RCC 7860 (cell line): ENCODE measurements at places on chromosomes 1 and 21.
A peak's percentile ranks its signal among the peaks of the same experiment; 100 is the strongest.

GRCh38 chr1:247054992-247055415 is 23.6 kb downstream of the ZNF670 start:
- DNase-seq, result no peak

- DNase-seq, result no peak
These were observed 106.5 kb upstream of the RAB3GAP2 start for GRCh38 chr1:220378571-220379302.

DNA sequence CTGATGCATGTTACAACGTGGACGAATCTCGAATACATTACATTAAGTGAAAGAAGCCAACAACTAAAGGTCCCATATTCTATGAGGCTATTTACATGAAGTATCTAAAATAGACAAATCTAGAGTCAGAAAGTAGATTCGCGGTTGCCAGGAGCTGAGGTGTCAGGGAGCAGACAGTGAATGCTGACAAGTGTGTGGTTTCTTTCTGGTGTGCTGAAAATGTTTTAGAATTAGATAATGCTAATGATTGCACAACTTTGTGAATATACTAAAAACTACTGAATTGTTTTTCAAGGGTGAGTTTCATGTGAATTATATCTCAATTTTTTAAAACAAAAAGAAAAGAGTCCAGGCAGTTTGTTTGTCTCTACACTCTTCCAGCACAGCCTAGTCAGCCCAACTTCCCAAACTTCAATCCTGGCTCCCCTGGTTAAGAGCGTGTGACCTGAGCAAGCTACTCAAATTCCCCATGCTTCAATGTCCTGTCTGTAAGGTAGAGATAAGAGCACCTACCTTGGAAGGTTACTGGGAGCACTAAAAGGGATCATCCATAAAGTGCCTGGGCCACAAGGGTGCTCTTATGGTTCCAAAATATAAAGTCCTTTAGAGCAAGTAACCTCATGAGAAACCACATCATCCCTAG is 20.9 kb downstream of the HLCS start:
- no peak for DNase-seq

DNA sequence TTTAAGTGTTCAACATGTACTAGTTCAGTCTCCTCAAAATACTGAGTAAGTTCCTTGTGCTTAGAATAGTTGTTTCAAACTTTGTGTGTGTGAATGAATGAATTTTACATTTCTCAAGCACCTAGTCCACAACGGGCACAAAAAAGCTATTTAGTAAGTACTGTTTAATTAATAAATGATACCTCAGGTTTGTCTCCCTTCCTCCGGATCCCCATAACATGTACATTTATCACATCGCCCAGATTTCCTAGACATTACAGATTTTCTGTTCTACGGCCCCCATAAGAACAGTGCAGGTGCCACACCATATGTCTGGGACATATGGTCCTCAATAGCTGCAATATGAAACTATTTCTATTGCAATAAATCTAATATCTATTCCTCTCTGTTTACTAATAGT is 1.3 kb upstream of the TTF2 start:
- no peak for DNase-seq

- DNase-seq, result no peak
These were observed 9.7 kb upstream of the PRDM15 start for GRCh38 chr21:41888749-41889376.

DNA sequence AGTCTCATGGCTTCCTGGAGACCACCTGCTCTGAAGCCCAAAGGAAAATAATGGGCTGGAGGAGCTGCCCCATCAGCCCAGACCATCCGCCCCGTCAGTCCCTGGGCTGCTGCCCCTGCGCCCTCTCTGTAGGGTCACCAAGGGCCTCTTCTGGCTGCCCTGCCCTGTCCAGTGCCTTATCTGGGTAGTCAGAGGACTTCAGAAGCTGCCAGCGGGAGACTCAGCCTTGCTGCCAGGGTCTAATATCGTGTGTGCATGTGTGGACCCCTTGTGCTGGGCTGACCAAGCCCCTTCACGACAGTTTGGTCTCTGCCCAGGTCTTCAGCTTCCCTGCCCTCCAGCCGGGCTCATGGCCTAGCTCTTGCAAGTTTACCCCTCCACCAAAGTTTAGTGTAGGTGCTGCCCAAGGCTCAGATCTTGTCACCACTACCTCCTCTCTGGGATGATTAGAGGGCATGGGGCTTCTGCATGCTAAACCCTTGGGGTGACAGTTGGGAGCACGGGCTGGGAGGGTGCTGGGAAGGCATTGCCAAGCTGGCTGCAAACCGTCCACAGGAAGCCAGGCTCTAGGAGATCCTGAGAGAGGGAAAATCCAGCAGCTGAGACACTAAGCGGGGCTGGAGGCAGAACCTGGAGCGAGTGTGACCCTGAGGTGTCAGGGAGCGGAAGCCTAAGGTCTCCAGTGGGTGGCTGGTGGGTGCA is 20.6 kb downstream of the NENF start:
- no peak for DNase-seq

- DNase-seq, result peak; percentile 36
These were observed 481.3 kb downstream of the CAMTA1 start for GRCh38 chr1:7266561-7266960.

DNA sequence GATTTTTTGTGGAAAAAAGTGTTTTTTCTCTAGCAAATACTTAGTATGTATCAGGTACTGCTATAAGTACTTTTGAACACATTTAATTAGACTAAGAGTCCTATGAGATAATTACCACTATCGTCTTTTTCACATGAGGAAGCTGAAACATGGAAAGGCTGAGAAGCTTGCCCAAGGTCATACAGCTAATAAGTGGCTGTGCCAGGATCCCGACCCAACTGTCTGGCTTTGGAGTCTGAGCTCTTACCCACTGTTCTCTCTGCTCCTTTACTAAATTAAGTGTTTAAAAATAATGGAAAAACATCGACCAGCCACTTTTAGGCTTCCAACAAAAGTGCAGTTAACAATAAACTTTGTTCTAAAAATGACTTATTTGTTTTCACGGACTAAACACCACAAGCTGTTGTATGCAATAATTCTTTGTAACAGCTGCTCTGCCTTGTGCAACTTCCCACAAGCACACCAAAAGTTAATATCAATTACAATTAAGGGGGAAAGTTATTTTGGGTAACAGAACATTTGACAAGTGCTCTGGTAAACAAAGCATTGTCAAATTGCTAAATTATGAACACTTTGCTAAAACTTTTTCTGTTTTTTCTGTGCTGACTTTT is 75.7 kb downstream of the CRB1 start:
- no peak for DNase-seq

GRCh38 chr1:243487649-243488227 is 231.9 kb downstream of the SDCCAG8 start:
- DNase-seq, result no peak

- no peak for DNase-seq
These were observed 6.2 kb upstream of the HMGCS2 start for GRCh38 chr1:119774746-119775490.

GRCh38 chr1:239185245-239185619 is 201.1 kb upstream of the CHRM3 start:
- no peak for DNase-seq

DNA sequence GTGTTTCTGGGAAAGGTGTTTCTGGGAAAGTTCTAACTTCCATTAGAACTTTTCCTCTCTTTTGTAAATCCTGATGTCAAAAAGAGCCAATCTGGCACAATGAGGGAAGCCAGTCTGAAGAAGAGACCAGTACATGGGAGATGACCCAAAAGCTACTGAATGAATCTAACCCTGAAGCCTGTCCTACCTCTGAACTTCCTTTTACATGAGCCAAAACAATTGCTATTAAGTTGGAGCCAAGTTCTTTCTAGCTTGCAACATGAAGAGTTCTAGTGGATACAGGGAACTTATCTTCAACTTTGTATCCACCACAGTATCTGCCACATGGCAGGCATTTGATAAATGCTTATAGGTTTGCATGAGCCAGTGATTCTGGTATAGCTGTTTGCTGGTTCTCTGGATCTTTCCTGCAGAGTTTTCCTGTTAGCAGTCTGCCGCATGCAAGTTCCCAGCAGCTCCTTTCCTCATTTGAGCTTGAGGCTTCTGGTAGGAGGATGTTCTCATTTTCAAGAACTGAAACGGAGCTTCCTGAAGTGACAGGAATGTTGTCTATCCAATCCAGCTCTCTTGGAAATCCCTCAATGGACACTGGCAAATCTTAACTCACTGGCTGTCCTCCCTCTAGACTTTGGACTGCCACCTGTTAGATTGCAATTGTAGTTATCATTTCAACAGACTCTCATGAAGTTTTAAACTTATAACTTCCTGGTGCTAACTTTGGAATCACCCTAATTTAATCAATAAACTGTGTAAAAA is 73.1 kb upstream of the LPGAT1 start:
- DNase-seq, result no peak

DNA sequence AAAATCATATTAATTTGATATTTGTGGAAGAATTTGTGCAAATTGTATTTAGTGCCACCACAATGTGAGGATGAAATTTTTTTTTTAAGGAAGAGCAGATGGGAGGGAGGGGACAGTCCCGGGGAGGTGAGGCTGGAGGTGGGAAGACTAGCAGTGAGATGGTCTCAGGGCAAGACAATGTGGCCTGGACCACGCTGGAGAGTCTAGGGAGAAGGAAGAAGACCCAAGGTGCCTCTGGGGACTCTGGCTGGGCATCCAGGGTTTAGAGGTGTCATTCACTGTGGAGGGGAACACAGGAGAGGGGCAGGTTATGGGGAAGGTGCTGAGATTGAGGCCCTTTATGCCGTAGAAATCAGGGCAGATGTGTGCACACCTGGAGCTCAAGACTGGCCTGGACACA is 10.3 kb upstream of the THEMIS2 start:
- no peak for DNase-seq

- DNase-seq, result no peak
These were observed 136.8 kb downstream of the GABPA start for GRCh38 chr21:25871566-25871965.

- no peak for DNase-seq
These were observed 19.5 kb downstream of the A3GALT2 start for GRCh38 chr1:33301273-33301984.
